ELF-1 (cell line): ENCODE measurements at places on chromosomes 3 and 15.

DNA sequence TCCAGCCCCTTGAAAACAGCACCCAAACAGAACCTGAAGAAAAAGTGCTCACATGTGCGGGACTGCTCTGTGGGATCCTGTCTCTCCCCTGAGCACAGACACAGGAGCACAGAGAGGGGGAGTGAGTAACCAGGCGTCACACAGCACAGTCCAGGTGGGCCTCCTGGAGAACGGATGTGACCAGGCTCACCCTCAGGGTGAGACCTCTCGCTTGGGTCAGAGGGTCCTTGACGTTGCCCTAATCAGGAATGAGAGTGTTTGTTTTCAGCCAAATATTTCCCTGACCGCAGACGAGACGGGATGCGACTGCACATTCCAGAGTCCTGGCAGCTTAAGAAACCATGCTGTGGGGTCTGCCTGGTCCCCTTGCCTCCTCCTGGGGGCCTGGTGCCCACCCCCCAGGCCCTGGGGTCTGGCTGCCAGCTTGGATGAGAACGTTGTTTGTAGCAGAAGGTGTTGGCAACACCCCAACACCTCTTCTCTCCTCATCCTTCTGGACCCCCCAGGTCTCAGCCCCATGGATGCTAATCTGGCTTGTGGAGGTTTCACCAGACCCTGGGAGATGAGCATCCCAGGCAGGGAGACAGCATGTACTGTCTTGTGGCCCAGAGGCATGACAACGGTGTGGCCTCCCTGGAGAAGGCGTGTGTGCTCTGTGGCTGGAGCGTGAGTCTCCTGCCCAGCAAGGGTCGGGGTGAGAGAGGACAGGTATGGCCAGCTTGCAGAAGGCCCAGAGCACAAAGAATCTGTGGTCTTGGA lies 42.1 kb upstream of the SLC6A6 start:
- DNase-seq, result no peak

- no peak for DNase-seq
Measured at GRCh38 chr15:89396723-89397652, 62.4 kb upstream of the POLG start.

- DNase-seq, result no peak
Measured at GRCh38 chr15:59596640-59597039, 14.9 kb upstream of the GCNT3 start.

- peak; percentile 39 for DNase-seq
Measured at GRCh38 chr3:149377408-149378364, at the start of gene TM4SF1. TSS of gene TM4SF1 (minus strand) at chr3:149377649. CDS start at chr3:149377547, 102 bp downstream.

- DNase-seq, result no peak
Measured at GRCh38 chr3:34183114-34183513, 384.7 kb downstream of the PDCD6IP start.

DNA sequence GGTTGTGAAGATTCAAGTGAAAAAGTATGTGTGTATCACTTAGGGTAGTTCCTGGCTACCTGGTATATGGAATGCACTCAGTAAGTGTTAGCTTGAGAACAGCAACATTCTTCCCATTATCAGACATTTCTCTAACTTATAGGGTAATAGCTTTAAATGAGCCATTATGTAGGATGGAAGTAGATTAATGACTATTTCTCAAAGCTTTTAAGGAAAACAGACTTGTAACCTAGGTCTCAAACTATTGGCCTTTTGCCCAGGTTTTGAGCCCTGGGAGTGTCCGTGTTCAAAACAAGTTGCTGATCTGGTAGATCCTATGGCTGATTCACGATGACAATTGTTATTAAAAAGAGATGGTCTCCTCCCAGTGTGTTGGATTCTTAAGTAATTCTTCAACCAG lies 129.1 kb upstream of the UMPS start:
- DNase-seq, result no peak

- DNase-seq, result no peak
Measured at GRCh38 chr3:136938334-136938733, 19.4 kb upstream of the IL20RB start.

DNA sequence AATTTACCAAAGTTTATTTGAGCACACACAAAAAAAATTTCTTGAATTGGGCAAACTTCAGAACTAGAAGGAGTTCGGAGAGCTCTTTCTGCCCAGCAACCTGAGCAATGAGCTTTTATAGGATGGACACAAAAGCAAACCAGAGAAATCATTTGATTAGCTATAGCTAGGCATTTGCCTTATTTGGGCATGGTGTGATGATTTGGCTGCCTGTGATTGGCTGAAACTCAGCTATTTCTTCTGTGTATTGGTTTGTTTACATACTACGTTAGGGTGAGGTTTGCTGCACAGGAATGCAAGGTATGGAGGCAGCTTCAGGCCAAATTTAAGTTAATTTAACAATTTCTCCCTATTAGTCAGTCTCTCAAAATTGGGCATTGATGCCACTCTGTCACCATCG lies 65.1 kb downstream of the NEK11 start:
- peak; percentile 37 for DNase-seq

DNA sequence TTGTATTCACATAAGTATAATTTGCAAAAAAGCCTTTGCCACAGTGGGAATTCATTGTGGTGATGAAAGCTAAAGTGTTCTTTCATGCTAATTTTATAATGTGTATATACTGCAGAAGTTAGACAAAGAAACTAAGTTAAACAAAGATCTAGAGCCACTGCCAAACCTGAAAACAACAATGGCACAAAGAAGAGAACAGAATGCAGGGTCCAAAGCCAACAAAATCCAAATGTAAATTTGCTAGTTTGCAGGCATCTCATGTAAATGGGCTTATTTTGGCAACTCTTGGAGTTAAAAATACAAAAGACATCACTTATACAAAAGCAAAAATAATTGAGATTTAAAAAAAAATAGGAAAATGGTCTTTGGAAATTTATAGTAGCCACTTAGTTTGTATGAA lies 123.0 kb downstream of the TCF12 start:
- DNase-seq, result no peak

DNA sequence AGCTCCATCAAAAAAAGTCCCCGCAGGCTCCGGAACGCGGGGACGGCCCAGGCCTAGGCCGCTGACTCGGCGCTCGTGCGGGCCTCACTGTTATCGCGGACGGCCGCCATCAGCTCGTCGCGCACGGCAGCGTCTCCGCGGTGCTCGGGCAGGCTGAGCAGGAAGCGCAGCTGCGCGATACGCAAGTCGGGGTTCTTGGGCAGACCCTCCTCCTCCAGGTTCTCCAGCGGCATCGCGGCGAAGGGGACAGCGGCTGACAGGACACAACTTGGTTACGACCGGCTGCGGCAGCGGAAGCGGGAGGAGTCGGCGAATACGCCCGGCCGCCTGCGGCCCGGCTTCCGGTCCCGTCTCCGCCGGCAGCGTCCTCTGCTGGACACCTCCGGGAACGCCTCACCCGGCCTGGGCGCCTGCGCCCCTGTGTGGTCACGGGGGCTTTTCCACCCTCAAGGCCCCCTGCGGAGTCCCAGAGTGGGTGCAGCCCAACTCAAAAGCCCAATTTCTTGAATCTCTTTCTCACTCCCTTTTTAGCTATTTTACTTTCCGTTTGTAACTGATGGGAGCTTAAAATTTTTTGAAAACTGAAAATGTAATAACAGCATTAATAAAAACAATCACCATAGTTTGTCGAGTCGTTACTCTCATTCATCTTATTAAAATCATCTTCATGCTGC lies at the start of gene PSMD6:
PSMD6 (minus strand) TSS at position 308 of the 674 bp plus-strand sequence; CDS start at position 233, 75 bp downstream.
- peak; percentile 92 for DNase-seq

DNA sequence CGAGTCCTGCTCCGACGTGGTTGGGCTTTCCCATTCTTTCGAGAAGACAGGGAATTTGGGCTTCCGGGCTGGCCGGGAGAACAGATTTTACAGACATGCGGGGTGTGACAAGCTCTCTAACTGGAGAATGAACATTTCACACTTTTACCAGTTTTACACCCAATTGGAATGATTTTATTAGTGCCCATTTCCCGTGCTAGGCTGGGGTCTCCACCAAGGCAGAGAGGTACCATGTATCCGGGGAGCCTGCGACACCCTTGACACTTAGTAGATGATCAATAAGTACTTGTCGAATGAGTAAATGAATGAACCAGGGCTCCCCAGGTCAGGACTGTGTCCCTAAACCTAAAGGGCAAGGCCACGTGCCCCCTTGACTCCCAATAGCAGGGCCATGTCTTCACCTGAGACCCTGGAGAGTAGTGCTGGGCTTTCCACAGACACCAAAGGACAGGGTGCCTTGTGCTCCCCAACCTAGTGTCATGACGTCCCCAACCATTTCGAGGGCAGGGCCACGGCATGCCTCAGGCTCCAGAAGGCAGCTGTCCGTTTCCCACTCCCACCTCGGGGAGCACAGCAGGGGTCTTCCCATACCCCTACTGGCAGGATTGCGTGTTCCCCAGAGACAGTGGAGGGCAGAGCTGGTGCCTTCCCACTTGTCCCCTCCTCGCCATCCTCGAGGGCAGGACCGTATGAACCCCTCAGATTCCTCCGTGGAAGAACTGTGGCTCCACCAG lies 679 bp upstream of the MYD88 start:
- DNase-seq, result peak; percentile 55

- DNase-seq, result no peak
Measured at GRCh38 chr3:31274326-31275024, 258.2 kb upstream of the STT3B start.

GRCh38 chr15:49135911-49136310 lies 19.5 kb downstream of the COPS2 start:
- no peak for DNase-seq

- DNase-seq, result no peak
Measured at GRCh38 chr3:131142580-131142979, 115.9 kb downstream of the NEK11 start.

- no peak for DNase-seq
Measured at GRCh38 chr3:60403866-60404265, 847.4 kb downstream of the FHIT start.

DNA sequence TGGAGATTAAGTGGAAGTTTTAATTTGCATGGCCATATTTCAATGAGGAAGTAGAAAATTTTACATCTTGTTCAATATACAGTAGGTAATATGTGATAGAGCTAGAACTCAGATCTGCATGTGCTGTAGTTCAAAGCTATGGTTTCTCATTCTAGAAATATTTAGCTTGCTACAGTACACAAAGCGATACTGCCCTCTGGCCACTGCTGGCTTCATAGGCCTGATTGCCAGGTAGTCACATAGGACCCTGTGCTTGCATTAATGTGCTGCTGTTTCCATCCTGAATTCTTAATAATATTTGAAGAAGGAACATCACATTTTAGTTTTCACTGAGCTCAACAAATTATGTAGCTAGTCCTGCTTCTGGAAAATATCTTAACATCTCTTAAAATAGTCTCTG lies 87.0 kb downstream of the PLSCR2 start:
- DNase-seq, result no peak

GRCh38 chr3:138127636-138128365 lies 4.4 kb downstream of the A4GNT start:
- no peak for DNase-seq

DNA sequence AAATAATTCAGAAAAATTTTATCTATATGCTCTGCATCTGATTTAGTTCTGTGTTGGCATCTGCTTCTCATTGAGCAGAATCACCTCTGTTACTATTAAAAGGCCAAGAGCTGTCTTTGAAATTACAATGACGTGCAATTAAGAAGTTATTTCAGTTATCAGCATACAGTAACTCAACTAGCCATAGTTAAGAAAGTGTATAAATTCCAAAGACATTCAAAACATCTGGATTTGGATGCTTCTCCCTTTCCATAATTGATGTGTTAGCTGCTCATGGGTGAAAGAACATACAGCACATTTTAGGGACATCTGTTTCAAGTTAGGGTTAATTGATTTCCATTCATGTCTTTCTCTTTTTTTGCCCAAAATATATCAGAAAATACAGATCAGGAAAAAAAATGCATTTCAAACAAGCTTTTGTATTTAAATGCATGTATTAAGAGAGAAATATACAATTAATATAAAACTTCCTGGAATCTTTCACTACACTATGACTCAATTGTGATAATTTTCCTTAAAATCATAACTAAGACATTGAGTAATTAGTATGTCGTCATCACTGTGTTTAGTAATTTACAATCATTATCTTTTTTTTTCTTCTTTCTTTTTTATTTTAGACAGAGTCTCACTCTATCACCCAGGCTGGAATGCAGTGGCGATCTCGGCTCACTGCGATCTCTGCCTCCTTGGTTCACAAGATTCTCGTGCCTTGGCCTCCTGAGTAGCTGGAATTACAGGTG lies 82.7 kb upstream of the MBNL1 start:
- DNase-seq, result no peak

GRCh38 chr3:14406766-14407165 lies 4.4 kb downstream of the SLC6A6 start:
- no peak for DNase-seq

DNA sequence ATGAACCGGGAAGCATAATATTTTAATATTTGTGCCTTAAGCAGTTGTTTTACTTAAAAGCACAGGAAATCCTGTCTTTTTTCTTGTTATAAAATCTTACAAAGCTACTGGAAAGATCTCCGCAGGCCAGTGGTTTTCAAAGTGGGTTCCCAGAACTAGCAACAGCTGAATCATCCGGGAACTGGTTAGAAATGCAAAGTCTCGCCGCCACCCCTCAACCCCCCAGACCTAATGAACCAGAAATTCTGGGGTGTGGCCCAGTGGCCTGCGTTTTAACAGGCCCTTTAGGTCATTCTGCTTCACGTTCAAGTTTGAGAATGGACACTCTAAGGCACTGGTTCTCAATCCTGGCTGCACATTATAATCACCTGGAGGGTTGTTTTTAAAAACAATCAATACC lies 74.7 kb downstream of the PDZRN3 start:
- DNase-seq, result no peak

DNA sequence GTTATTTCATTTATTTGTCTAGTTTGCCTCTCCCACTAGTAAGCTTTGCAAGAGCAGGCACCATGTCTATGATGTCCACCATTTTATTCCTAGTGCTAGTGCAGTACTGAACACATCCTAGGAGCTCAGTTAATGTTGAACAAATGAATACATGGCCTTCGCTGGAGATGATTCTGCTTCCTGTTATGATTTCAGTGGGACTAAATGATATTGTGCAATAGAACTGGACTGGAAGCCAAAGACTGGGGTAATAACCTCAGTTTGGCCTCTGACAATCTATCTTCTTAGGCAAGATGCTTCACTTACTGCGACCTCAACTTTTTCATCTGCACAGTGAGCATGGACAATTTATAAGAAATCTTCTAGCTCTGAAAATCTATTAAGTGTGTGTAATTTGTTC lies 191.3 kb downstream of the ADAMTSL3 start:
- DNase-seq, result no peak

GRCh38 chr3:165638034-165638433 lies 199.2 kb downstream of the BCHE start:
- no peak for DNase-seq

DNA sequence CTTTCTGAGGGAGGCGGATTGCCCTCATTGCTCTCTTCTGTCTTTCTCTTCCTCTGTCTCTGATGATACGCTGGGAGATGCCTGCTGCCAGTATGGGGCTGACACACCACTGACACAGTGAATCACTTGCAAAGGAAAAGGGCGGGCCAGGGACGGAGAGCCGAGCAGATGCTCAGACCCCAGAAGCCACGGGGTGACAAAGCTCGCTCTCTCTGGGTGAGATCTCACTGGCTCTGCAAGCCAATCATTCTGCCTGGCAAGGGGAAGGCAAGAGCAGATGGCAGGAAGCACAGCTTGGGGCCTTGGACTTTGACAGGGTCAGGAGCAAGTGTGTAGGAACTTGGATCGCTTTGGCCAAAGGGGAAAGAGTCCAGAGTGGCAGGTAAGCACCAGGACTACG lies 198.7 kb downstream of the NTRK3 start:
- no peak for DNase-seq
